Melanocyte of skin (primary cell): ENCODE measurements at places on chromosomes 12 and 14. TPM values are rescaled to one million over a fixed set of nuclear protein-coding genes. Genes with fewer than 3 reads are reported as not detected.

NRIP2 gene
- total RNA-seq = not detected in 2 replicates

BCAT1 gene
- total RNA-seq = 2.8 and 3.3 TPM in 2 replicates

MMP17 gene
- 48.5 and 69.8 TPM in 2 replicates for total RNA-seq

SPIC gene
- total RNA-seq = not detected in 2 replicates

JAG2 gene
- 0.36 and 1.0 TPM in 2 replicates for total RNA-seq

LAG3 gene
- total RNA-seq = 0.34 TPM in 1 of 2 replicates, not detected in the other

POTEG gene
- total RNA-seq = not detected in 2 replicates

ACOT6 gene
- total RNA-seq = under 0.01 TPM in 1 of 2 replicates, not detected in the other

CISTR gene
- total RNA-seq = not detected in 2 replicates

CLEC4D gene
- total RNA-seq = not detected in 2 replicates
